ENCODE measurements at places on chromosomes 16 and 17.

DNA sequence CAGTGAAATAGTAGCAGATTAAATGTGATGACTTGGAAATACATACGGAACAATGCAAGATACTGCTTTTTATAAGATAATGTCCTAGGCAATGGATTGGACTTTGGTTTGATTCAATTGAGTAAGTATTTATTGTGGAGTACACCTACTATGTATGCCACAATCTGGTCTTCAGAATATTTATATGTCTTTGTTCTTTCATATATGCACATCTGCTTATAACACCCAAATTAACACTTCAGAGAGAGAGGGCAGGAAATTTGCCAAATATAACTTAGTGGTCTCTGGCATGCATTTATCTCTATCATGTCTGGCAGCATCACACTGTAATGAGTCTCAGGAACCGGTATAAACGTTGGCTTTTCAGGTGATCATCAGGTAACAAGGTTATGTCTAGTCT lies 16.9 kb downstream of the RPGRIP1L start:
- no peak overlapping the region for H3K4me3 ChIP-seq
- no peaks in the 10 kb centered on the region for H3K27me3 ChIP-seq
- H3K4me1 ChIP-seq: no peaks in the 10 kb centered on the region
- peaks cover 16% of the 10 kb centered on the region for H3K36me3 ChIP-seq

GRCh38 chr16:8828541-8829165 lies 31.0 kb downstream of the PMM2 start:
- no peak overlapping the region for H3K27ac ChIP-seq
- H3K27me3 ChIP-seq: no peaks in the 10 kb centered on the region
- no peak overlapping the region for H3K4me3 ChIP-seq
- H3K4me1 ChIP-seq: peaks cover 6% of the 10 kb centered on the region
- no peak for DNase-seq

GRCh38 chr16:88726408-88726749 lies 20.1 kb downstream of the CTU2 start:
- DNase-seq: no peak
- no peaks in the 10 kb centered on the region for H3K36me3 ChIP-seq
- no peak overlapping the region for H3K4me3 ChIP-seq
- H3K27me3 ChIP-seq: no peaks in the 10 kb centered on the region

DNA sequence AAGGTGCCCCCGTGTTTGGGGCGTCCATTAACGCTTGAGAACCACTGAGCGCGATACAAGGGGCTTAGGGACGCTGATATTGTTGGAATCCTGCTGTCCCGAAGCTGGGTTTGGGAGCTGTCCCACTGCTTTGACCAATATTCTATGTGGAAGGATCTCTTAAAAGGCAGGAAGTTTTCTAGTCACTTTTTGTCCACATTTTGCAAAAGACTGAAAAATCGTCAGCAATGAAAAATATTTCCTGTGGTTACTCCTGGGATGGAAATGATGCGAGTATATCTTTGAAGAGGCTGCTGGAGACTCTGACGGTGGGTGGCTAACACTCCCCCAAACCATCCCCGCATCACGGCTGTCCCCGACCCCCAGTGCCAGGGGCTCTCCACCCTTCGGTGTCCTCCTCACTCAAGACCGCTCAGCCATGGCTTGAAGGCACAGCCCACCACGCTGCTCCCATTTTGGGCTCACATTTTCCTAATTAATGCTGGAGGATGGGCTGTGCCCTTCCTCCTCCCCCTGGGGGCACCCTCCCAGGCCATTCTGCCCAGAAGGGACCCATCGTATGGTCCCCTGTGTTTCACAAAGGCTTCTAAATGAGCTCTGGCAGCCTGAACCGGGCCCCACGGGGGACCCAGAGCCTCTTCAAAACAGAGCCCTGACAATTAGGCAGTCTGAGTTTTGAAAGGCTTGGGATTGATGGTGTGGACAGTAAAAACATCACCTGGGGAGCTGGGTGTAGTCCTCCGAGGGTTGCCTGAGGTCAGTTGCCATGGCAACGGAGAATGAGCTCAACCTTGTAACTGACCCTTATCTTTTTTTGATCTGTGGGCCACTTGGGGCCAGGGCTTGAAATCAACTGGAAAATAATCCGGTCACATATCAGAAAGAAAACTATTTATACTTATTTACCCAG lies 158.6 kb downstream of the C16orf78 start:
- H3K4me1 ChIP-seq: peaks cover 9% of the 10 kb centered on the region
- H3K36me3 ChIP-seq: no peaks in the 10 kb centered on the region
- peaks cover 12% of the 10 kb centered on the region for H3K27me3 ChIP-seq
- no peak for DNase-seq

- H3K27ac ChIP-seq: no peak overlapping the region
- H3K4me3 ChIP-seq: no peak overlapping the region
- DNase-seq: no peak
- H3K27me3 ChIP-seq: no peaks in the 10 kb centered on the region
- H3K36me3 ChIP-seq: no peaks in the 10 kb centered on the region
These were observed 28.6 kb downstream of the NECAB2 start for GRCh38 chr16:83996481-83997252.

- peaks cover 99% of the 10 kb centered on the region for H3K36me3 ChIP-seq
- no peak overlapping the region for H3K4me3 ChIP-seq
- no peaks in the 10 kb centered on the region for H3K27me3 ChIP-seq
- no peak overlapping the region for H3K27ac ChIP-seq
- H3K4me1 ChIP-seq: peaks cover 19% of the 10 kb centered on the region
These were observed 16.4 kb downstream of the NDEL1 start for GRCh38 chr17:8451933-8452614.

- H3K4me3 ChIP-seq: no peak overlapping the region
- no peak for DNase-seq
- peaks cover 38% of the 10 kb centered on the region for H3K4me1 ChIP-seq
- no peaks in the 10 kb centered on the region for H3K36me3 ChIP-seq
- H3K27ac ChIP-seq: peak overlapping the region; percentile 92
These were observed 10.6 kb downstream of the ZSCAN10 start for GRCh38 chr16:3088450-3088849.

DNA sequence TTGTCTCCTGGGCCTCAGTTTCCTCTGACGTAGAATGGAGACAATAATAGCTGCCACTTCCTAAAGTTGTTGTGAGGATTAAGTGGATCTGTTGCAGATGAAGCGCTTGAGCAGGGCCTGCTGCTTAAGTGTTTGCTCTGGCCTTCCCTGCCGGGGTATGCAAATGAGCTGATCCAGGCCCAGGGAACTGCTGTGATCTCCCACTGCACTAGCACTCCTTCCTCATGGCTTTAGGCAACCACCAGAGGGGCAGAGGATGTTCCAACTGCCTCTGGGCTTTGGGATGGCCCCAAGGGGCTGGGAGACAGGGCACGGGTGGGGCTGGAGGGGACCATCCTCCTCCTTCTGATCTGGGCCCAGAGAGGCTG lies 6.2 kb downstream of the SBK1 start:
- peaks cover 4% of the 10 kb centered on the region for H3K4me1 ChIP-seq
- DNase-seq: no peak

DNA sequence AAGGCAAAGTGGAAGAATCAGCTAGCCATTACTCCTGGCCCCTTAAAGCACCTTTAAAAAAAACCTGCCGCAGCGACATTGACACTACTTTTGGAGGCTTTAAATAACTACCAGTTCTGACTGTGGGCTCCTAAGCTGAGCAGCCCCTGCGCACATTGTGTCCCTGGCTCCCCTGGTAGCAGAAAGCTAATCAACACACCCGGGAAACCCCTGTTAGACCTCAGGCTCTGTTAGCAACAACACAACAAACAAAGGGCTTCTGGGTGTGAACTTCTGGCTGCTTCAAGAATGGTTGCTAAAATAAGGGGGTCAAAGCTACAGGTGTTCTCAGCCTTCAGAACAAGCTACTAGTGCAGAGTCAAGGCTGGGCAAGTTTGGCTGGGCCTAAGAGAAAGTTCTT lies 83.6 kb downstream of the TMEM100 start:
- H3K27ac ChIP-seq: no peak overlapping the region
- no peaks in the 10 kb centered on the region for H3K36me3 ChIP-seq
- H3K4me1 ChIP-seq: peaks cover 24% of the 10 kb centered on the region
- H3K27me3 ChIP-seq: peaks cover 6% of the 10 kb centered on the region
- no peak overlapping the region for H3K4me3 ChIP-seq

GRCh38 chr16:14562691-14563491 lies 67.2 kb downstream of the PARN start:
- DNase-seq: no peak
- no peak overlapping the region for H3K4me3 ChIP-seq
- no peak overlapping the region for H3K27ac ChIP-seq
- no peaks in the 10 kb centered on the region for H3K27me3 ChIP-seq
- H3K4me1 ChIP-seq: peaks cover 29% of the 10 kb centered on the region
- H3K36me3 ChIP-seq: no peaks in the 10 kb centered on the region

DNA sequence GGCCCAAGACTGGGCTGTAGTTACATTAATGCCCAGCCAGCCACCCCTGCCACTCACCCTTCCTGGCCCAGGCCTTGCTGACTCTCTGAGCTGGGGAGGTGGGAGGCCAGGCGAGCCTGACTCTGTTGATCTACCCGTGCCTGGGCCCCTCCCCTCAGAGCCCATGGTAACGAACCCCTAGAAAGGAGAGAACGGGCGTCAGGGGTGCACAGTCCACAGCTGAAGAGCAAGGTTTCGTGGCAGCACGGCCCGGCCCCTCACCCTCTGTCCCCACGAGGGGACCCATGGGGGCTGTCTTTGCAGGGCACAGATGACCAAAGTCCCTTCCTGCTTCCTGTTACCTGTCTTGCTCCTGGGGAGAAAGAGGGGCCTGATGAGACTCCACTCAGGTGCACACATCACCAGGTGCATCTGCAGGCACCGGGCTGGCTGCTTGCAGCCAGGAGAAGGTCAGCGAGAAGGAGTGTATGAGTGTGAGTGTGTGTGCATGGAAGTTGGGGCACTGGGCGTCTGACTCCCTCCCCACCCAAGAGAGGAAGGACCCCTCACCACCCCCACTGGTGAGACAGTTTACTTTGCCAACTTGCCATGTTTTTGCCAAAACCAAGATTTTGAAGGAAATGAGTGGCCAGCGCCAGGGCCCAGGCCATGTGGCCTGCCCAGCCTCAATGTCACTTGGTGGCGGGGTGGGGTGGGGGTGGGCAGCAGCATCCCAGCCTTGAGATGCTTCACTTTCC lies 359.1 kb downstream of the SEC14L1 start:
- no peaks in the 10 kb centered on the region for H3K36me3 ChIP-seq
- H3K4me3 ChIP-seq: no peak overlapping the region
- H3K4me1 ChIP-seq: no peaks in the 10 kb centered on the region
- H3K27me3 ChIP-seq: no peaks in the 10 kb centered on the region
- no peak overlapping the region for H3K27ac ChIP-seq

- H3K36me3 ChIP-seq: no peaks in the 10 kb centered on the region
- no peak overlapping the region for H3K4me3 ChIP-seq
- H3K27me3 ChIP-seq: no peaks in the 10 kb centered on the region
These were observed 294.5 kb downstream of the SNX29 start for GRCh38 chr16:12271006-12271405.

DNA sequence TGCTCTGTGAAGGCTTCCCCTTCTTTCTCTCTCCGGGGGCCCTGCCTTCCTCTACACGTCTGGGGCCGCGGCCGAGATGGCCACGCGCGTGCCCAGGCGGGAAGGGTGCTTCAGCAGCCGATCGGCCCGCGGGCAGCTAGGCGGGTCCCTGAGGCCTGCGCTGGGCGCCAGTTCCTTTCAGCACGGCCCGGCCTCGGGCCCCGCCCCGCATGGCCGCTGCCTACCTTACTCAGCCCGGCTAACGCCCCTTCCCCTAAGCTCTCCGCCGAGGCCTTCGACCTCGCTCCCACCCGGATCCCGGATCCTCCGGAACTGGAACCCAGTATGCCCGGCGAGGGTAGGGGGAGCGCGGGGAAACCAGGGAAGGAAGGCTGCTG lies 335 bp downstream of the TMEM11 start:
- H3K4me1 ChIP-seq: peaks cover 50% of the 10 kb centered on the region
- H3K36me3 ChIP-seq: peaks cover 25% of the 10 kb centered on the region
- peak overlapping the region; percentile 91 for H3K27ac ChIP-seq
- H3K27me3 ChIP-seq: no peaks in the 10 kb centered on the region
- peak overlapping the region; percentile 87 for H3K4me3 ChIP-seq
- no peak for DNase-seq

DNA sequence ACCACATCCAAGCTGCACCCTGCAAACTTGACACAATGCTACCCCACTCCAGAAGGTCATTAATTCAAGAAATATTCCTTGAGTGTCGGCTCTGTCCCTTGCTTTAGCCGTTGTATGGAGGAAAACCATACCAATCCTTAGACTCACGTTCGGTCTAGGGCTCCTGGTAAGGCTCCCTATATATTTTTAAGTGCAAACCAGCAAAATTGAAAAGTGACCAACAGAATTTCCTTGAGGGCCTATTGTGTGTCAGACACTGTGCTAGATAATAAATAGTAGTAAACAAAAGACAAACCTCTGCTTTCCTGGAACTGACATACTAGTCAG lies 390 bp upstream of the BBS2 start:
- DNase-seq: no peak
- H3K4me3 ChIP-seq: peak overlapping the region; percentile 99
- H3K27ac ChIP-seq: peak overlapping the region; percentile 93
- no peaks in the 10 kb centered on the region for H3K36me3 ChIP-seq
- H3K4me1 ChIP-seq: peaks cover 46% of the 10 kb centered on the region

GRCh38 chr16:49972961-49973360 lies 52.1 kb upstream of the CNEP1R1 start:
- peaks cover 5% of the 10 kb centered on the region for H3K4me1 ChIP-seq
- no peak overlapping the region for H3K4me3 ChIP-seq
- no peaks in the 10 kb centered on the region for H3K36me3 ChIP-seq
- no peak overlapping the region for H3K27ac ChIP-seq
- no peak for DNase-seq
- H3K27me3 ChIP-seq: peaks cover 18% of the 10 kb centered on the region

DNA sequence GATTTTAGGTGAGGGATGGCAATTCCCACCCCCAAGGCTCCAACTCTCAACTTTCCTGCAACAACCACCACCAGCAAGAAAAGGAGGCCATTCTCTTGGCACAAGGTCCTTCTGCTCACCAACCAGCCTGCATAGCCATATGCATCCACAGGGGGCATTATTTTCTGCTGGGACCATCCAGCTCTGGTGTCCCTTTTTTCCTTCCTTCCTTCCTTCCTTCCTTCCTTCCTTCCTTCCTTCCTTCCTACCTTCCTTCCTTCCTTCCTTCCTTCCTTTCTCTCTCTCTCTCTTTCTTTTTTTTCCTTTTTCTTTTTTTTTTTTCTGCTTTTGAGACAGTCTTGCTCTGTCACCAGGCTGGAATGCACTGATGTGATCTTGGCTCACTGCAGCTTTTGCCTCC lies 21.1 kb upstream of the COX10 start:
- no peaks in the 10 kb centered on the region for H3K27me3 ChIP-seq
- H3K4me3 ChIP-seq: no peak overlapping the region
- no peaks in the 10 kb centered on the region for H3K36me3 ChIP-seq

GRCh38 chr17:28470914-28471366 lies 2.5 kb upstream of the SLC13A2 start:
- H3K27me3 ChIP-seq: peaks cover 7% of the 10 kb centered on the region
- no peak for DNase-seq
- H3K27ac ChIP-seq: no peak overlapping the region
- no peaks in the 10 kb centered on the region for H3K36me3 ChIP-seq

DNA sequence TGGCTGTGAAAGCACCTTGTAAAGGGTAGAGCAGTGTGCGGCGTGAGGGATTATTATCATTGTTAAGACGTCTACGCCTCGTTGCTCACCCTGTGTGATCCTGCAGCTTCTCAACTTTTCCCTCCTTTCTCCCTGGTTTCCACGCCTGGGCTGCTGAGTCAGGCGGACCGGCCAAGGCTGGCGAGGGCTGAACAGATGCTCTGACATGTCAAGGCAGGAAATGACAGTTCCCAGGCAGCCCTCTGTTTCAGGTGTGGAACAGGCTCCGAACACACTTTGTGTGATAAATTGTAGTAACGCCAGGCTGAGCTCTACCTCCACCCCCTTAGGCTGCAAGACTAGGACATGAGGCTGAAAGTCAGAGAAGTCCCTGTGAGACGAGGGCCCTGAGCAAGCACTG lies 46.0 kb upstream of the TBX2 start:
- no peaks in the 10 kb centered on the region for H3K36me3 ChIP-seq
- H3K4me3 ChIP-seq: no peak overlapping the region
- no peaks in the 10 kb centered on the region for H3K4me1 ChIP-seq
- DNase-seq: no peak
- no peaks in the 10 kb centered on the region for H3K27me3 ChIP-seq

Measured in heart right ventricle (tissue), 16 donors.